A549 treated with RU486 at 1 μM for 4 hours (cell line): ENCODE measurements at places on chromosomes 5 and 9. TPM values are rescaled to one million over a fixed set of nuclear protein-coding genes. Genes with fewer than 3 reads are reported as not detected.

The TAF11L5 gene
- total RNA-seq, result not detected in 5 replicates

The CD274 gene
- total RNA-seq, result 1.3 to 3.2 TPM (median 2.0 TPM) in 5 replicates

The SGCD gene
- total RNA-seq, result 3.7 to 4.5 TPM (median 4.0 TPM) in 5 replicates

The TMEM174 gene
- total RNA-seq, result not detected in 5 replicates

The ROR2 gene
- 0.67 to 2.2 TPM (median 1.5 TPM) in 5 replicates for total RNA-seq

The PCDHB9 gene
- total RNA-seq, result 0.03 to 0.06 TPM in 2 of 5 replicates, not detected in the others

The UNC5A gene
- total RNA-seq, result 0.13 to 0.41 TPM (median 0.27 TPM) in 5 replicates

The PCSK5 gene
- 0.81 to 1.2 TPM (median 1.0 TPM) in 5 replicates for total RNA-seq

The ORM2 gene
- total RNA-seq, result not detected in 5 replicates

The PCDHB2 gene
- total RNA-seq, result 2.3 to 4.1 TPM (median 3.6 TPM) in 5 replicates

The ANP32B gene
- 278 to 347 TPM (median 327 TPM) in 5 replicates for total RNA-seq

The STING1 gene
- total RNA-seq, result 0.85 to 1.4 TPM (median 0.98 TPM) in 5 replicates

The BAAT gene
- 0.31 to 0.72 TPM (median 0.47 TPM) in 5 replicates for total RNA-seq

The CYLC2 gene
- not detected in 5 replicates for total RNA-seq

The NTNG2 gene
- 2.2 to 3.5 TPM (median 2.8 TPM) in 5 replicates for total RNA-seq

The F2RL2 gene
- total RNA-seq, result 3.3 to 6.3 TPM (median 5.3 TPM) in 5 replicates

The CDH9 gene
- not detected in 5 replicates for total RNA-seq

The PRDM9 gene
- not detected in 5 replicates for total RNA-seq

The ADAMTS16 gene
- 1.1 to 1.5 TPM (median 1.5 TPM) in 5 replicates for total RNA-seq

The HMCN2 gene
- total RNA-seq, result 0.04 to 0.06 TPM (median 0.05 TPM) in 4 of 5 replicates, not detected in the other

The UGT3A2 gene
- not detected in 5 replicates for total RNA-seq

The MEIKIN gene
- not detected in 5 replicates for total RNA-seq

The SPINK7 gene
- total RNA-seq, result not detected in 5 replicates
